ENCODE measurements at places on chromosomes 1 and 21.

DNA sequence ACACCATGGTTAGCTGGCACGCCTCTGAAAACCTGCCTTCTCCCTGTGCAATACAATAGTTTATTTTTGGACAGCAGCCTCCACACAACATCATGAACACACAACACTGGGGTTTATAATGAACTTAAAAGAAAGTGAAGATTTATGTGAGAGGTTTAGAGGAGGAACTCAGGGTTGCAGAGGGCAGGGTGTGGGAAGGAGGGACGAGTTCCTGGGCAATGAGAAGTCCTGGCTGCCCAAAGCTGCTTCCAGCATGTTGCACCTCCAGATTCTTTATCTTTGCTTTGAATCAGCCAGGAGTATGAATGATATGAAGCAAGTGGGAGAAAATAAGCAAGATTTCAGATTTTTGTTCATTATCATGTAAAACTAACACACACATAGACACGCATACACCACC lies 11.3 kb upstream of the LRRC8D start:
- DNase-seq, result no peak

DNA sequence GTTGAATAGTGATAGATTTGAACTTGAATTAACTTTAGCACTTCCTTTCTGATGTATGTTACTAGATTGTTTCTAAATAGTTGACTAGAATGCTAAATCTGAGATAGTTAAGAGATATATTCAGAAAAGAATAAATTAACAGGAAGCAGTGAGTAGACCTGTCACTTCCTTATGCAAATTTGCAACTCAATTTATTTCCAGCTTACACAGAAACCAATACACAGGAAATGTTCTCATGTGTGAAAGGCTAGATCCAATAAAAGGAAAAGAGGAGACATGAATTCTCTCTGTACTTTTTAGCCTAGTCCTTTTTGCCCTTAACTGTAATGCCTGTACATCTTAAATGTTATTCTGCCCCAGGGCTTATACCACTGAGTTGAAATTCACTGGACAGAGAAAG lies 522.3 kb downstream of the COL11A1 start:
- DNase-seq, result no peak

DNA sequence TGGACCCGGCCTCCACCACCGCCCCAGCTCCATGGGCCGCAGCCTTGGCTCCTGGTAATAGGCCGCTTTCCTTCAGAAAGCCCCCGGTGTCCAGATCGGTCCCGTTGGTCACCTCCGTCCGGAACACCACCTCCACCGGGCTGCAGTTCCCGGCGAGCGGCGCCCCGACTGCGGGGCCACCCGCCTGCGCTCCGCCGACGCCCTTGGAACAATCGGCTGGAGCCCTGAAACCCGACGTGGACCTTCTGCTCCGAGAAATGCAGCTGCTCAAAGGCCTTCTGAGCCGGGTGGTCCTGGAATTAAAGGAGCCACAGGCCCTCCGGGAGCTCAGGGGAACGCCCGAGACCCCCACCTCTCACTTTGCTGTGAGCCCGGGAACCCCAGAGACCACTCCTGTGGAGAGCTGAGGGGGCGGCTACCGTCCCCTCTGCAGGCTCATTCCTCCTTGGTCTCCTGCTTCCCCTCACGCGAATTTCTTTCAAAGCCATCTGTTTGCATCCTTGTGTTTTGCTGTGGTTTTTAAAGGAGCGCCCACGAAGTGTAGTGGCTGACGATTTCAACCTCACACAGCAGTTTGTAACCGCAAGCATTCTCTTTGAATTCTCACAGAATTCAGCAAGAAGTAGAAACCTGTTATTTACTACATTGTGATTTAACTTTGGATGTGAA lies 6.0 kb downstream of the FCRLB start:
- DNase-seq, result no peak

- DNase-seq, result no peak
These were observed 98.0 kb upstream of the CDC42BPA start for GRCh38 chr1:227416156-227416830.

DNA sequence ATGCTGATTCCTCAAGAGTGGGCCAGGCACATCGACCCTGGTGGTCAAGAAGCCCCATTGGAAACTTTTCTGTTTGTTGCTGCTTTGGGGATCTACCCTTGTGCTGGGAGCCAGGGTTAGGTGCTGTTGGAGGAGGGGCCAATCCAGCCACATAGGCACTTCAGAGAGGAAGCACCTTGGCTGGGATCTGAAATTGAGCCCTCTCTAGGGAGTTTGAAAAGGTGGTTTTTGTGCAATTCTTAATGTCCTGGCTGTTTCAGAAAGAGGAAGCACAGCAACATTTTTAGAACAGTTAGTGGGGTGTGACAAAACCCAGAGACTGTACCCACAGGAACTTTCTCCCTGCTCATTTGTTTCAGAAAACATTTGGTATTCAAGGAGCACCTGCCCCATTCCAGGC lies 17.2 kb upstream of the BEND5 start:
- DNase-seq, result no peak

DNA sequence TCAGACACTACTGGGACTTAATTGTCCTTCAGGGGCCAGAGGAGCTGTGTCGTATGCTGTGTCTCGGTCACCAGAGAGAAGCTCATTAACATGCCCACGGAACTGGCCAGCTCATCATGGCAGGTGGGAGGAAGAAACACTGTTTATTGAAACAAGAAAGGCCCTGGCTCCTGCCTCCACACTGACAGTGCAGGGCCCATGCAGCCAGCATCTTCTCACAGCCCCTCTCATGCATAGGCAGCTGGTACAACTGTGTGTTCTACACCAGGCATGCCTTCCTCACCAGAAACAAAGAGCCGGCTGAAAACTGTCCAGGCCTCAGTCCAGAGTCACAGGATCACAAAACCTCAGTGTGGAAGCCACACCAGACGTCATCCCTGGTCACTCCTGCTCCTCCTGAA lies 106.0 kb downstream of the UBE2U start:
- no peak for DNase-seq

GRCh38 chr1:198909973-198910372 lies 271.1 kb downstream of the PTPRC start:
- no peak for DNase-seq

- DNase-seq, result no peak
These were observed 146.8 kb downstream of the DYRK1A start for GRCh38 chr21:37513383-37513782.

Measured in fibroblast of the conjunctiva (primary cell).